ENCODE measurements at places on chromosomes 2 and 18.

GRCh38 chr18:43485545-43485963, 208.3 kb upstream of the SYT4 start:
- DNase-seq = no peak

- DNase-seq = no peak
These were observed 39.8 kb downstream of the NUP35 start for GRCh38 chr2:183163821-183164649.

DNA sequence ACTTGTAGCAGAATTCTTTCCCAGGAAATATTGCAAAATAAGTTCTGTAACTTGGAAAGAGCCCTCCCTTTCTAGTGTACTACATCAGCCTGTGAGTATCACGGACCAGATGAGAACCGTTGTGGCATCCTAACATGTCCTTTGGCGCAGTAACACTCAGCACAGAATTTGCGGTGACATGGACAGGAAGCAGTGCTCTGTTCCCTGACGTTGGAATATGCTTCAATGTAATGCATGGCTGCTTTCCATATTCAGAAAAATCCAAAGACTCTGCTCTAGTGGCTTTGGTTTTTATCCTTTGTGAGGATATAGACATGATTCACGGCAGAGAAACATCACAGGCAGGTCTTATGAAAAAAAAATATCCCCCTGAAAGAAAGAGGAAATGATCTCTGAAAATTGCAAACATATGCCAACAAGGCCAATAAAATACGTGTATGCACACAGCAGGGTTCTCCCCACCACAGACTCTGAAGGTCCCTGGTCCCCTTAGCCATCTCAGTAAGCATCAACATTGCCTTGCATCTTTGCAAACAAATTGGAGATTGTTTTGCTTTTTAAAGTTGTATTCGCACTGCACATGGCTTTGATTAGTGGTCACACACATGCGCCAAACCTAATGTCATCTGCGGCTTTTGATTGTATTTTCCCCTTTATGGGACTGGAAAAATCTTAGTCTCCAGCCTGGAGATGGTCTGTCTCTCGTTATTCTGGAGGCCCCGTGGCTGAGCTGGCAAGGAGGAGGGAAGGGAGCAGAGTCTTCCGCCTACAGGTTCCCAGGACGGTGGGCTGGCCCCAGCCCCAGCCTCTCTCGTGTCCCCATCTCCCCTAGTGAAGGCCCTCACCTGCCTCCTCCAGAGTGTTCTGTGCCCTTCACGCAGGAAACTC, 122.9 kb downstream of the COPS8 start:
- DNase-seq = no peak

- DNase-seq = no peak
These were observed 26.4 kb upstream of the NRP2 start for GRCh38 chr2:205655779-205656456.

GRCh38 chr2:208265371-208265800, 669 bp upstream of the PIKFYVE start:
- peak; percentile 51 for DNase-seq

- no peak for DNase-seq
These were observed 178.9 kb downstream of the LNPK start for GRCh38 chr2:175823002-175823706.

DNA sequence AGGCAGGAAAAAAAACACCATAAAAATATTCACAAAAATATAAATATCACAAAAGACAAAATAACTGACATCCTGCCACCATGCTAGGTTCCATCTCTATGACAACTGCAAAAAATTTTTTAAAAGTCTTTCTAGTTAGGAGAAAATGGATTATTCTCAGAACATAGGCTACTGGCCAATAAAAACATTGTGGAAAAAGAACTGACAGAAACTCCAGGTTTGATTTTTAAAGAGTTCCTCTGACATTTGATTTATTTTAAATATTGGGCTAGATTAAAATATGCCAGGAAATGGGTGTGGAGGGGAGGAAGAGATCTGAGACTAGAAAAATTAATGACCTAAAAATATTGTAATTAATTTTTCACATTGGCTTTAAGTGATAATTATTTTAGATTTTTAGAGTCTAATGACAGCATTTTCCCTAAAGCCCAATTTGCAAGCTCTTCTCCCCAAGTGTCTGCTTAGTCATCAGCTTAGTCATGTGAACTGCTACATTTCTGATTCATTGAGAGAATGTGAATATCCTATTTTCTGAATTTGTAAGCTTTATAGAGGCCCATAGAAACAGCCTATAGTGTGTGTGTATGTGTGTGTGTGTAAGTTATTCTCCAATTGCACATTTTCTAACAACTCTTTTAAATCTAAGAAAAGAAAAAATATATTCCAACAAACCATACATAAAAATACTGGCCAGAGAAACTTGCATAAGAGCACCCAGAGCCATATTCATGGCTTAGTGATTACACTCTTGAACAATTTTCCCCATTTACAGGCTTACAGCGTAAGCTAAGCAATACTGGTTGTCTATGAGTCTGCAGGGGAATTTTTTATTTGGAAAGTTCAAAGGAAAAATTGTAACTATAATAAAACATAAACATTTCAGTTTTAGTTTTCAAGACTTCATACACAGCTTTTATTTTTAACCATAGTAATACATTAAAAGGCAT, 48.4 kb downstream of the TMEFF2 start:
- DNase-seq = peak; percentile 39

GRCh38 chr2:51103205-51103604, 71.3 kb upstream of the NRXN1 start:
- no peak for DNase-seq

DNA sequence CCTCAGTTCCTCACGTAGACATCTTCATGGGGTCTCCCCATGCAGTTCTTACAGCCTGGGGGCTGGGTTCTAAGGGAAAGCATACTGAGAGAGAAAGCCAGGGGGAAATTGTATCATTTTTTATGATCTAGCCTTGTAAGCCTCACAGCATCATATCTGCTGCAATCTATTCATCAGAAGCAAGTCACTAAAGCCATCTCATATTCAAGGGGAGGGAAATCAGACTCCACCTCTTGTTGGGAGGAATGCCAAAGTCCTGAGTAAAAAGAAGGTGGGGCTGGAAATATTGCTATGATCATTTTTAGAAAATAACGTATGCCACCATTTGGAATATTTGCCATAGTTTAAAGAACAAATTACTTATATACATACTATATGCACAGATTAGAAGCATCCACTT, 304.6 kb downstream of the TXNL1 start:
- no peak for DNase-seq

DNA sequence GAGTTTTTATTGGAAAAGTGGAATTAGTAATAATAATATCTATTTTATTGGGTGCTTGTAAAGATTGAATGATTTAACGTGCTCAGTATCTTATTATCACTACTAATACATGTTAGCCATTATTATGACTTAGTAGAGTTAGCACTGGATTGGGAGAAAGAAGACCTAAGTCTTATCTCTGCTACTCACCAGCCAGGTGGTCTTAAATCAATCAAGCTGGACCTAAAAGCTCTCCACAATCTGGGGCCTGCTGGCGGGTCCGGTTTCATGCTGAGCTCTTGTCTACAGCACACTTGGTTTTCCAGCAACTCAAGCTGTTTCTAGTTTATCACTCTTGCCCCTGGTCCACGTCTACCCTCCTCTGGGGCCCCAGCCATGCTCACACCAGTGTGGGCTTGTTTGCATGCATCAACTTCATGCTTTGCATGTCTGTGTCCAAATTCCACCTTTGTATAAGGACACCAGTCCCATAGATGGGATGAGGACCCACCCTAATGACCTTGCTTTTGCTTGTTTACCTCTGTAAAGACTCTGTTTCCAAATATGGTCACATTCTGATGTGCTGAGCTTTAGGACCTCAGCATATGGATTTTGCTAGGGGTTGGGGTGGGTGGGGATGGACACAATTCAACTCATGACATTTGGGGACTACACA, 363.1 kb downstream of the LPIN1 start:
- peak; percentile 23 for DNase-seq

DNA sequence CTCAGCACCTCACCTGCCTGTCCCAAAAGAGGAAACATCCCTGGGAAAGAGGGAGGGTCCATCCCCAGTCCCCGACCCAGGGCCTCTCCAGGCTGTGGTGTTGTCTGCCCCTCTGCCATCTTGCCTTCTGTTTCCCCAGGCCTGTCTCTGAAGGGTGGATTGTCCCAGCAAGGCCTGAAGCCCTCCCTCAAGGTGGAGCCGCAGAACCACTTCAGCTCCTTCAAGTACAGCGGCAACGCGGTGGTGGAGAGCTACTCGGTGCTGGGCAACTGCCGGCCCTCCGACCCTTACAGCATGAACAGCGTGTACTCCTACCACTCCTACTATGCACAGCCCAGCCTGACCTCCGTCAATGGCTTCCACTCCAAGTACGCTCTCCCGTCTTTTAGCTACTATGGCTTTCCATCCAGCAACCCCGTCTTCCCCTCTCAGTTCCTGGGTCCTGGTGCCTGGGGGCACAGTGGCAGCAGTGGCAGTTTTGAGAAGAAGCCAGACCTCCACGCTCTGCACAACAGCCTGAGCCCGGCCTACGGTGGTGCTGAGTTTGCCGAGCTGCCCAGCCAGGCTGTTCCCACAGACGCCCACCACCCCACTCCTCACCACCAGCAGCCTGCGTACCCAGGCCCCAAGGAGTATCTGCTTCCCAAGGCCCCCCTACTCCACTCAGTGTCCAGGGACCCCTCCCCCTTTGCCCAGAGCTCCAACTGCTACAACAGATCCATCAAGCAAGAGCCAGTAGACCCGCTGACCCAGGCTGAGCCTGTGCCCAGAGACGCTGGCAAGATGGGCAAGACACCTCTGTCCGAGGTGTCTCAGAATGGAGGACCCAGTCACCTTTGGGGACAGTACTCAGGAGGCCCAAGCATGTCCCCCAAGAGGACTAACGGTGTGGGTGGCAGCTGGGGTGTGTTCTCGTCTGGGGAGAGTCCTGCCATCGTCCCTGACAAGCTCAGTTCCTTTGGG, 47.2 kb downstream of the BOLA3 start:
- no peak for DNase-seq

- no peak for DNase-seq
These were observed 172.3 kb downstream of the ARL6IP6 start for GRCh38 chr2:152890736-152891135.

- peak; percentile 78 for DNase-seq
These were observed 79.0 kb downstream of the TTC21B start for GRCh38 chr2:165874445-165875039.

DNA sequence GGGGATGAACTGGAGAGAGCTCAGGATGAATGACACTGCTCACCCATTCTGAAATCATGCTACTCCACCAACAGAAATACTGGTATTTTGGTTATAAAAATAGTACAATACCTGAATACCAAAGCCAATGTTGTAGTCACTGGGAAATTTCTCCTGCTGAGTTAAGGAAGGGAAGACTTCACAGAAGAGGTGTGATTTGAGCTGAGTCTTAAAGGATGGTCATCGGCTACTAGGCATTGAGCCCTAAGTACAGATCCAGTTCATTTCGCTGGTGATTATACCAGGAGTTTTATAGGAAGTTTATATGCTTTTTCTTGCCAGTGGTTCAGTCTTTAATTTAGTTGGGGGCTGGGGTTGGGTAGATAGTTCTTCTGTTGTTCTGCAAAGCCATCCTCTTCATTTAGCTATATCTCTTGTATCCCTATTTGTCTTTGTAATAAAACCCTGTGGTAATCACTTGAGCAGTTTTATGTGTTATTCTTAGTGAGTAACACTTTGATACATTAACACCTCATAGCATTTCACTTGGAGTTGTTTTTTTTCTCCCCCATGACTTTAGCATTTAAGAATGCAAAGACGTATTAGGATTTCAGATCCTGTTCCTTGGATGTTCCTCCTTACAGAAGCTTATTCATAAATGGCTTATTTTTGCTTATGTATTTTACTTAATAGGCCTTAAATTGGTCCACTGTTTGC, 239.9 kb upstream of the FOSL2 start:
- no peak for DNase-seq

DNA sequence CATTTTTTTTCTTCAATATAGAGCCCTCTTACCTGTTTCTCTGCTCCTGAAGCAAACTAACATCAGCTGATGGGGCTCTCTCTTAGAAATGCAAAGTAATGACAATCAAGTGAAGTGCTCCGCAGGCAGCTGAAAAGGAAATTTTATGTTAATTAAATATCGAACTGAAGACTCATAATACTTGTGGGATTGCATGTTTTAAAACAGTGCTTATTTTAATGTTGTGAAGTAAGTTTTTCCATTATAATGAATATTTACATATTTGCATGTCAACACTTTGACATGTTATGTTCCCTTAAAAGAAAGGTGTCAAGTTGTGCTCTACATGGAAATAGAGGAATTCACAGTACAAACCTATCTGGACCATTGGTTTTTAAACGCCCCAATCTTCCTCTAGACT, 97.1 kb downstream of the EML6 start:
- no peak for DNase-seq

- DNase-seq = no peak
These were observed 51.0 kb downstream of the RBMS1 start for GRCh38 chr2:160442603-160443002.

- no peak for DNase-seq
These were observed 87.4 kb downstream of the COL6A3 start for GRCh38 chr2:237326266-237327171.

- no peak for DNase-seq
These were observed 33.9 kb downstream of the RAB31 start for GRCh38 chr18:9741793-9742523.

All from common myeloid progenitor, CD34-positive (primary cell).